NCI-H146 (cell line): ENCODE measurements at places on chromosomes 2 and 18.
A peak's percentile ranks its signal among the peaks of the same experiment; 100 is the strongest.

- no peak for DNase-seq
These were observed 493.7 kb downstream of the TMX3 start for GRCh38 chr18:68221111-68221724.

DNA sequence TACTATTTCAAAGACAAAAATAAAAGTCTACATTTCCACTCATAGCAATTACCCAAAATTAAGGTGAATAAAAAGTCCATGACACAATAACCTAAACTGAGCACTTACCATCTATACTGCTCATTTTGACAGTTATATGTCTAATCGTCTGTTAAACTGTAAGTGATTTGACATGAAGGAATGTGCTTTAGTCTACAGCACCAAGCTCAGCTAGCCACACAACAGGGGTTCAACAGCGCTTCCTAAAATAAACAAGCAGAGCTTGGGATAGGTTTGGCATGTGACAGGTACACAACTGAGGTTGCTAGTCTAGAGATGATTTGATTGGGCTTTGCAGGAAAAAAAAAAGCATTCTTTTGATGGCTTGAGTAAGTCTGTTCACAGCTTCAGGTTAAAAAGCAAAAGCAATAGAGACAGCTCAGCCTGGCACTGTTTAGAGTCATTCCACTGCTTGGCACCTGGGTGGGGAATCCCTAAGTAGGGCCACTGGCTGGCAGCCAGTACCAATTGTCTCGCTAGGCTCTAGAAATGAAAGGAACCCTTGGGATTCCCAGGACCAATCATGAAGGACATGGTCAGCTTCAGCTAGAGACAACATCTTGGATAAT lies 78.6 kb downstream of the BARD1 start:
- DNase-seq, result no peak

- peak; percentile 85 for DNase-seq
These were observed 2.3 kb upstream of the NR4A2 start for GRCh38 chr2:156334496-156335478.

DNA sequence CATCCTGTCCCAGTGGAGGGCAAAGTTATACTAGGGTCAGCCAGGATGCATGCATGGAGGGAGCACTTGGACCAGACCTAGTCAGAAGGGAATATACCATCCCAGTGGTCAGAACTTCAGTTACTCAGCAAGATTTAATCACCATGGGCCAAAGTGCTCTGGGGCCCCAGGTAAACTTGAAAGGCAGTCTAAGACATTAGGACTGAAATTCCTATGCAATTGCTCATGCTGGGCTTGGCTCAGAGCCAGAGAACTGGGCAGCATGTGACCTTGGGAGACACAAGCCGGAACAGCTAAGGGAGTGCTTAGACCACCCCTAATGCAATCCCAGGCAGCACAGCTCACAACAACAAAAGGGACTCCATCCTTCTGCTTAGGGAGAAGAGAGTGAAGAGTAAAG lies 401.3 kb downstream of the KCNJ3 start:
- no peak for DNase-seq

DNA sequence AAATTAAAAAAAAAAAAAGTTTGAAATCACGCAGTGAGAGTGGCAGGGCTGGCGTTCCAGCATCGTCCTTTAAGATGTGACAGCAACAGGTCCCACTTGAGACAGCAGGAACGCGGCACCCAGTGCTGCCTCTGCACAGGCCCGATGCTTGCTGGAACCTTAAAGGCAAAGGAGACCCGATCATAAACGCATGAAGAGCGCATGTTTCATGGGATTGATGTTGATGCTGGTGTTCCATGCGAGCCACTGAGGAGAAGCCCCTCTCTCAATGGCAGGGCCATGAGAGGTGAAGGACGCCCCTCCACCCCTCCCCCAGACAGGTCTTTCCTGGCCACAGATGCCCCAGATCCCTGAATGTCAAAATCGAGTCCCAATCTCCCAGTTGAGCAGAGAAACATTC lies 17.9 kb upstream of the ALPI start:
- no peak for DNase-seq

GRCh38 chr2:43038034-43038695 lies 188.2 kb downstream of the ZFP36L2 start:
- DNase-seq, result no peak

- no peak for DNase-seq
These were observed 51.2 kb downstream of the ANO7 start for GRCh38 chr2:241239552-241240202.

DNA sequence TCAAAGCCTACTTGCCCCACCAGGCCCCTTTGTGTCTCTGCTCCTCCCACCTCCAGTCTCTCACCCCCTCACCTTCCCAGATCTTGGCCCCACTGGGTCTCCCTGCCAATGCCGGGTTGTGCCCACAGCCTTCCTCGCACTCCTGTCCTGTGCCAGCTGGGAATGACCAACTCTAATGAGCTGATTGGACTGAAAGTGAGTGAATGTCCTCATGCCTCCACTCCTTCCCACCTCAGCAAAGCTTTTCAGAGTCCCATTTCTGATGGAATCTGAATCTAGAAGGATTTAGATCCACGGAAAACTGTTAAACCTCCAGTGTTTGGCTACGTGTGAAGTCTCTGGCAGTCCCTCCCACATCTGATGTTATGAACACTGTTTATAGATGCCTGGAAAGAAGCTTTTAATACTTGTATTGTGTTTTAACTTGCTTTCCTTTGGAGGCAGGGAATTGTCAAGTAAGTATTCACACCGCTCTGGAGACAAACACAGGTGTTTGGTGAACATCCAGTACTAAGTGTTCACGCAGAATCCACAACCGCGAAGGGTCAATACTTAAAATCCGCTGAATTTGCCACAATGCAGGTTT lies 103.9 kb downstream of the RTN4 start:
- DNase-seq, result no peak

GRCh38 chr2:169683425-169684134 lies 10.6 kb downstream of the CFAP210 start:
- DNase-seq, result no peak

DNA sequence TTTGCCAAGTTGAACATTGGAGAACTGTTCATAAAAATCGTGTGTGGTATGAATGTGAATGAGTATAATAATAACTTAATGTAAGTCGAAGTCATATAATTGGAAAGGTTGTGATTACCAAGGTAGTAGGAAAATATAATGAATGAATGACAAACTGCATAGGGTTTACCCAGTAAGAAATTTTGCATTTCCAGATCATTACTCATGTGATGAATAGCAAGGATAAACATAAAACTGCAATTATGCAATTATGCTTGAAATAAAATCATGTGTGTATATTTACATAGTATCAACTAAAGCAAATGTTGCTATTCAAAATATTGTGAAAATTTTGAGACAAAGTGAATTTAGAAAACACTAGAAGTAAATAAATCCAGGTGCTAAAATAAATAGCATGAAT lies 1108.7 kb upstream of the TMEFF2 start:
- peak; percentile 60 for DNase-seq

- no peak for DNase-seq
These were observed 22.5 kb upstream of the CERS6 start for GRCh38 chr2:168433527-168433926.

- DNase-seq, result no peak
These were observed 37.3 kb downstream of the GKN2 start for GRCh38 chr2:68915393-68915792.

DNA sequence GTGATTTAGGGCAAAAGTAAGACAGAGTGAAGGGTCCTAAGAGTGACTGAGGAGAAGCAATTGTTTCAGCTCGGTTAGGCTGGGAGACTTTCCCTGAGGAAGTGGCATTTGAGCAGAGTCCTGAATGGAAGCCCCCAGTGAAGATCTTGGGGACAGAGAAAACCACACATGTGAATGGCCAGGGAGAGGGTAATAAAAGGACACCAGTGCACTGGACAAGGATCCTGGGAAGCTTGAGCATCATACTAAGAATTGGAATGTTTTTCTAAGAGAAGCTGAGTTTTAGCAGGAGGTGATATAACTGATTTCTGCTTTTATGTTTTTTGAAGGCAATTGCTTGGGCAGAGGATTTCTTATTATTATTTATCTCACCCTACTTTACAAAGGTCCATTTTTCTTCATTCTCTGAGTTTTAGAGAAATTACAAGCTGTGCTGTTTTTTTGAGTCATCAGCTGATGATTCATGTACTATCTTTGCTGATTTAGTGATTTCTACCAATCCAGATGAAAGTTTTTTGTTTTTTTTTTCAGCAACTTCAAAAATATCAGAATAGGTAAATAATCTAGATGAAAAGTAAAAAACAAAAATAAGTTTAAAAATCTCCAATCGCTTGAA lies 43.5 kb downstream of the MFSD6 start:
- no peak for DNase-seq

GRCh38 chr2:25572638-25573037 lies 100.7 kb downstream of the DTNB start:
- no peak for DNase-seq

DNA sequence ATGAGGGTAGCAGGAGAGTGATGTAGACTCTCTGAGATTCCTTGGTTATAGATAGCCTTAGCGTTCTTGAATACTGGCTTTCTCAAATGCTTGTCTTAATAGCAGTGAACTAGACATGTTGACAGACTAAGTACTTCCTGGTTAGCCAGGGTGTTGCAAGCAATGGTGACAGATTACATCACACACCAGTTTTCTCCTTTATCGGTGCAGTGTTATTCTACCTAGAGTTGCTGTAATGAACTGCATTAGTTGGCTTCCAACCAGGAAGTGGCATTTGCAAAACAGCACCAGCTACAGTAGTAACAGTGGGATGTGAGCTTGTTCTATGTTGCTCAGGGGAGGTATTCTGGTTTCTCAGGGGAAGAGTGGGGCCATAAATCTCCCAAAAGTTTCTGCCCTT lies 582.2 kb upstream of the DDX18 start:
- no peak for DNase-seq

- DNase-seq, result no peak
These were observed 44.2 kb upstream of the STAT4 start for GRCh38 chr2:191195021-191195420.

- no peak for DNase-seq
These were observed 402.9 kb downstream of the TNS1 start for GRCh38 chr2:217599906-217600305.

DNA sequence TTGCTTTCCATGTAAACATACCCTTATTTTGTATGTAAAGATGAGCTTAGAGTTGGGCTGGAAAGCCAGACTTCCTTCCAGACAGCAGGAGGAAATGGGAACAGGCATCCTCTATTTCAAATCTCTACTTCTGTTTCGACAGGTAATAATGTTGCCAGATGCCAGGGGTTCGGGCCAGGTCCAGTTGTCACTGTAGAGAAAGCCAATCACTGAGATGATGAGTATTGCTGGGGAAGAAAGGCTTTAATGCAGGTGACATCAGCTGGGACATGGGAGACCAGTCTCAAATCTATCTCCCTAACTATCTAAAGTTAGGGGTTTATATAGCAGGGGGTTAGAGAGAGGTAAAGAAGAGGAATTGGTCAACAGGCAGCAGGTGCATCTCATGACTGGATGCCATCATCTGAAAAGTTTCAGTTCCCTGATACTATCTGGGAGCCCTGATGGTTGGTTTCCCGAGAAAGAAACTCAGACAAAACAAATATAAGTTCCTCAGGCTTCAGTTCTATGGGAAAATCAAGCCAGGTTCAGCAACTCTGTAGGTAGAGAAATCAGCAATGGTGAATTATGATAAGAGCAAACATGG lies 9.3 kb upstream of the MTCL1 start:
- DNase-seq, result no peak

- peak; percentile 42 for DNase-seq
These were observed 328 bp downstream of the EGR4 start for GRCh38 chr2:73292906-73293533.

- DNase-seq, result peak; percentile 47
These were observed 223.4 kb downstream of the CCDC102B start for GRCh38 chr18:69021211-69021805.
